GM10248 (cell line): ENCODE measurements at places on chromosomes 4 and X.
A peak's percentile ranks its signal among the peaks of the same experiment; 100 is the strongest.

DNA sequence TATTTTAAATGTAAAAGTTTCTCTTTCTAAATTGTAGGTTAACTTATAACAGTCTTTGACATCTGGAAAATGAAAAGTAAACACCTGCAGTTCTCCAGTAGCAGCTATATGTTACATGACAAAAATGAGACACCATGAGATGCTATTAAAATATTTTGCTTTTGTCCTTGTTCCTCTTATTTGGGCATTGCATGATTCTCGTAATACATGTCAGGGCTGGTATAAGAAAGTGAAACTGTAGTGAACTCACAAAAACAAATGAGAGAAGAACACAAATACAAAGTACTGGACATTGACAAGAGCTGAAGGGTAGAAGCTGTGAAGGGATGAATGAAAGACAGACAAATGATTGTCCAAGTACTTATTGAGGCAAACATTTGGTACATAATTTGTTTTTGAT is 9.0 kb downstream of the GK2 start:
- DNase-seq: no peak

DNA sequence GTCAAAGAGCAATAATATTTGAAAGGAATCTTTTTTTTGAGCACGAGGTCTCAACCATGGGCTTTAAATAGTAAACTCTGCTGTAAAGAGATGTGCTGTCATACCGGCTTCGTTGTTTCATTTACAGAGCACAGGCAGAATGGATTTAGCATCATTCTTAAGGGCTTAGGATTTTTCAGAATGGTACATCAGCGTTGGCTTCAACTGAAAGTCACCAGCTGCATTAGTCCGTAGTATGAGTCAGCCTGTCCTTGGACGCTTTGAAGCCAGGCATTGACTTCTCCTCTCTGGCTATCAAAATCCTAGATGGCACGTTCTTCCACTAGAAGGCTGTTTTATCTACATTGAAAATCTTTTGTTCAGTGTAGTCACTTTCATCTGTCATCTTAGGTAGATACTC is 23.6 kb downstream of the COX18 start:
- no peak for DNase-seq

- DNase-seq: no peak
These were observed 31.3 kb downstream of the FAM241A start for GRCh38 chr4:112176596-112176995.

GRCh38 chr4:174592985-174593335 is 70.7 kb upstream of the HPGD start:
- DNase-seq: no peak

DNA sequence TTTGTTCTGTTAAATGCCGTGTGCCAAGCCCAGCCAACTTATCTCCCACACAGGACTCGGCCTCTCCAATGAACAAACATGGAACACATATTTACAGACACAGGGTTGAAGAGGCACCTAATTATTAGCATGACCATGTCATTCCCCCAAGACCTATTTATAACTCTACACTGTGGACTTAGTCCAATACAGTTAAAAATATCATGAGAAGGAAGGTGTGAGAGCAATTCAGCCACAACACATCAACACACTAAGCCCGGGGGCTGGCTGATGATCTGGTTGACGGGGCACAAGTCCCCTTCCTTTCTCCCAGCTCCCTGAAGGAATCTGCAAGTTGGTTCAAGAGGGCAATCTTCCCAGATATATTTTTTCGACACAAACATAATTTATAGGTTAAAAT is 28.1 kb downstream of the MANBA start:
- no peak for DNase-seq

- no peak for DNase-seq
These were observed 233.2 kb downstream of the EPHA5 start for GRCh38 chr4:65437102-65437501.

DNA sequence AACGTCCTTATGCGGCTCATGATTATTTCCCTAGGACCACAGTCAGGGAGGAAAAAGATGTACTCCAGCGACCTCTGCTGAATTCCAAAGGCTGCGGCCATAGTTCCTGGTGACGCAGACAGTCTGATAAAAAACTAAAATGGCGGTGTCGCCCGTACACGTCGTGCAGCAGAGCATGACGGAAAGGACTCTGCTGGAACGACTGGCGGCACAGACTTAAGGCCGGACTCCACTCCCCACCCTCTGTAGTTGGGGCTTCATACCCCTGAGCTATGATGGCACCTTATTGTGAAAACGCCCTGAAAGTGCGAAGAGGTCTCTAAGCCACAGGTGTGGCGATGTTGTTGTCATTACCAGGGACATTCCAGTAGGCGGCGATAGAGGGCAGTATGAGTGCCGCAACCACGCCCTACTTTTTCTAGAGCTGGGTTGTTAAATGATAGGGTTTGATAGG is 90.0 kb upstream of the EDA2R start:
- DNase-seq: peak; percentile 21

DNA sequence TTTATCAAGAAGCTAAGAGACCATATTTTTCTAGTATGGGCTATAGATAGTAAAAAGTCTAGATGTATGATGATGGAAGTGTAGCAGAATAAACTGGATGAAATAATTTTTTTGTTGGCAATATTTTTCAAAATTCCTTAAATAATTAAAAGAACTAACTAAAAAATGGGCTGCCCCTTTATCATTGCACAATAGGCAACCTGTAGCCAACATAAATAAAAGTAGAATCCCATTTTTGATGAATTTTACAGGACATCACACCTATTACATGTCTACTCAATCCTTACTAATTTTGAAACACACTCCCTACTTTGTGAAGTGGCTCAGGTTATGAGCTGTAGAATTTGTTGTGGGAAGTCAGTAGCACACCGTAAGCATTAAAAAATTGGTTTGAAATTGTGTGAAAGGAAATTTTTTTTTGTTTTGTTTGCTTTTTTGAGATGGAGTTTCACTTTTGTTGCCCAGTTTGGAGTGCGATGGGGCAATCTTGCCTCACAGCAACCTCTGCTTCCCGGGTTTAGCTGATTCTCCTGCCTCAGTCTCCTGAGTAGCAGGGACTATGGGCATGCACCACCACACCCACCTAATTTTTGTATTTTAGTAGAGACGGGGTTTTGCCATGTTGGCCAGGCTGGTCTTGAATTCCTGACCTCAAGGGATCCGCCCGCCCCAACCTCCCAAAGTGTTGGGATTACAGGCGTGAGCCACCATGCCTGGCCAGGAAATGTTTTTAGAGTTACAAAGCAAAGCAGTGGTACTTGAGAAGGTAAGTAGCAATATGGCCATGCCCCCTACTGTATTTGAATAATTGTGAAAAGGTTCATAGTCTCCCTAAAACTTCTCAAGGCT is 8.9 kb upstream of the RUFY3 start:
- no peak for DNase-seq

GRCh38 chrX:7220121-7220520 is 72.2 kb upstream of the PUDP start:
- DNase-seq: no peak
